H1 (cell line): ENCODE measurements at places on chromosomes 2 and 18. TPM values are rescaled to one million over a fixed set of nuclear protein-coding genes. Genes with fewer than 3 reads are reported as not detected.

NFATC1 gene
- total RNA-seq: 6.6 and 6.8 TPM in 2 replicates

FER1L5 gene
- 0.69 and 0.88 TPM in 2 replicates for total RNA-seq

MTA3 gene
- total RNA-seq: 184 and 197 TPM in 2 replicates

TWIST2 gene
- total RNA-seq: 2.1 and 2.6 TPM in 2 replicates

LIMS3 gene
- total RNA-seq: 2.0 and 2.7 TPM in 2 replicates

ALPI gene
- total RNA-seq: not detected in 2 replicates

PLCD4 gene
- 0.50 and 0.61 TPM in 2 replicates for total RNA-seq

POTEC gene
- 0.07 and 0.19 TPM in 2 replicates for total RNA-seq

DSG4 gene
- not detected in 2 replicates for total RNA-seq

TUBA3D gene
- 0.21 TPM in 1 of 2 replicates, not detected in the other for total RNA-seq

AFF3 gene
- 1.7 and 3.0 TPM in 2 replicates for total RNA-seq

- no peak for DNase-seq
These were observed 385.1 kb upstream of the POU3F3 start for GRCh38 chr2:104468846-104469245.

GRCh38 chr2:237729681-237730475 lies 68.7 kb upstream of the RBM44 start:
- no peak for DNase-seq

GRCh38 chr2:229378386-229378785 lies 107.3 kb upstream of the PID1 start:
- DNase-seq: no peak

DNA sequence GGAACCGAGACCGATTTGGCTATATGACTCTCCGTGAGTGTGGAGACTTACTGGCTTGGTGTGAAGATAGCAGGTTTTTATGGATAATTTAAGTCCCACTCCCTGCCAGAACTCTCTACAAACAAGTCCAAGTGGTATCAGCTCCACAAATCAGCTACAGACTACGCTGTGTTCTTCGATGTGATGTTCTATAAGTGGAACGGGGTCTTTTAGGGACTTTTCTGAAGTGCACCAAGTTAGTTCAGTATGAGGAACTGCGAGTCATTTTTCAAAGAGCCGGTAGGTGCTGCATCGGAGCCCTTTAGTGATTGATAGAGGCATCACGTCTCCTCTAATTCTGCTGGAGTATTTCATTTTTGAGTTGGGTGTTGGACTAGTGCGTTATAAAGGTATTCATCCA lies 107.1 kb downstream of the TSHZ1 start:
- DNase-seq: no peak

- DNase-seq: no peak
These were observed 189.3 kb downstream of the SH3RF3 start for GRCh38 chr2:109318150-109318948.

GRCh38 chr2:70069049-70069448 lies 18.2 kb upstream of the PCBP1 start:
- no peak for DNase-seq

DNA sequence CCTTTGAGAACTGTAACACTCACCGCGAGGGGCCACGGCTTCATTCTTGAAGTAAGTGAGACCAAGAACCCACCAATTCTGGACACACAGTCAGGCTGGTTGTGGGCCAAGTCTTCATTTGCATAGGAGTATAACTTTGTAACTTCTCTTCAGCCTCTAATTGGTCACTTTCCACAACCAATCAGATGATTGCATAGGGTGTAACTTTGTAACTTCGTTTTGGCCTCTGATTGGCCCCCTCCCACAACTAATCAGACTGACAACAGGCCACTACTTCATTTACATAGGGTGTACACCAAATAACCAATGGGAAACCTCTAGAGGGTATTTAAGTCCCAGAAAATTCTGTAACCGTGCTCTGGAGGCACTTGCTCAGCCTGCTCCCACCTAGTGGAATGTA lies 77.5 kb upstream of the TCF4 start:
- DNase-seq: no peak

- no peak for DNase-seq
These were observed 41.1 kb downstream of the STAT1 start for GRCh38 chr2:190972846-190973245.

GRCh38 chr2:9208875-9209274 lies 2.3 kb downstream of the ASAP2 start:
- no peak for DNase-seq

GRCh38 chr2:185130685-185131084 lies 532.4 kb downstream of the ZNF804A start:
- DNase-seq: no peak

GRCh38 chr2:178450524-178450773 lies 526 bp downstream of the PRKRA start:
- DNase-seq: no peak

- no peak for DNase-seq
These were observed 35.2 kb downstream of the STK39 start for GRCh38 chr2:168212167-168212566.

GRCh38 chr2:3422161-3422779 lies 42.8 kb downstream of the TRAPPC12 start:
- DNase-seq: no peak

DNA sequence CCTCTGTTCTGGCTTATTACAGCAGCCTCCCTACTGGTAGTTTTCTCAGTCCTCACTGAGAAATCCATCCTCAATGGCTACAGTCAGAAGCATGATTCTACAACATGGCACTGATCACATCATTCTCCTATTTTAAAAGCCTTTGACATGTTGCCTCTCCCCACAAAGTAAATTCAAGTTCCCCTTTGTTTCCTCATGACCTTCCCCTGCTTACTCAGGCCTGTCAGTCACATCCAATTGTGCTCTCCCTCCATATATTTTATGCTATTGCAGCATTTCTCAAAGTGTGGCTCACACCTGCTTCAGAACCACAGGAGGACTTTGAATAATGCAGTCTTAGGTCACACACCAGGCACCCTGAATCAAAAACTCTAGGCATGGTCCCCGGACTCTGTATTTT lies 124.6 kb downstream of the SPOPL start:
- no peak for DNase-seq

DNA sequence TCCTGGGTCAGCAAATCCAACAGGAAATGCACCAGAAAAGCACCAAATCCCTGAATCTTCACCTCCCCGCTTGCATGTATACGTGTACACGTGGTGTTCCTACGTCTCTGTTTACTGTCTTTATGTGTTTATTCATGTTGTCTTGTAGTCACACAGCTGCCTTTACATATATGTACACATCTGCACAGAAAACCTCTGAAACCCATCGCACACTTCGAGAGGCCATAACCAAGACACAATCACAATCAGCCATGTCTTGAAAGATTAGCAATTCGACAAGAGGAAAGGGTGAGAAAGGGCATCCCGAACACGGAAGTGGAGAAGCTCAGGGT lies 98.1 kb downstream of the PLB1 start:
- no peak for DNase-seq

DNA sequence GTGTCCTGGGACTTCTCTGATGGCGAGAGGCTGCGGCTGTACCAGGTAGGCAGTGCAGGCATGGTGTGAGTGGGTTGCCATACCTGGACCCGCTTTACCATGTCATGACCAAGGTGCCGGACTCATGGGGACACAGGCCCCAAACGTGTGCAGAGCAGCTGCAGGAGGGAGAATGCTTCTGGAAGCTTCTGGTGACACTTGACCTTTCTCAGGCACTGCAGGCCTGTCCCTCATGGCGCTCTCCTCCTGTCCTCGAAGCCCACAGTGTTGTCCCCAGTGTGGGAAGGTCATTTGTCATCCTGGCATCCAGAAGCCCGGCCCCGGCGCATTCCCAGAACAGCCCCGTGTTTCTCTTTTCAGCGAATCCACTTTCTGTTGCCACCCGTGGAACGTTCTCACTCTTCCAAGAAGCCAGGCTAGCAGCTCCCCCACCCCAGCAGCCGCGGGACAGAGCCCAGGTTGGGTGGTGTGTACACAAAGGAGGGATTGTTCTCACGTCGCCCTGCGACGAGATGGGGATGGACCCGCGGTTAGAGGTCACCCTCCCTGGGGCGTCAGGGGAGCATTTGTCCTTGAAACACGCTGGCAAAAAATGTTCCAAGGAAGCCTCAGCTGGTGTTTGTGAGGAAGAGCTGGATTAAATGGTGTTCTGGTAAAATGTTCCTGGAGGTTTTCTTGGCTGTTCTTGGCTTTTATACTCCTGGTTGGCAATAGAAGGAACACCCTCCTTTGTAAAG lies 43.7 kb downstream of the SH3BP4 start:
- DNase-seq: no peak

DNA sequence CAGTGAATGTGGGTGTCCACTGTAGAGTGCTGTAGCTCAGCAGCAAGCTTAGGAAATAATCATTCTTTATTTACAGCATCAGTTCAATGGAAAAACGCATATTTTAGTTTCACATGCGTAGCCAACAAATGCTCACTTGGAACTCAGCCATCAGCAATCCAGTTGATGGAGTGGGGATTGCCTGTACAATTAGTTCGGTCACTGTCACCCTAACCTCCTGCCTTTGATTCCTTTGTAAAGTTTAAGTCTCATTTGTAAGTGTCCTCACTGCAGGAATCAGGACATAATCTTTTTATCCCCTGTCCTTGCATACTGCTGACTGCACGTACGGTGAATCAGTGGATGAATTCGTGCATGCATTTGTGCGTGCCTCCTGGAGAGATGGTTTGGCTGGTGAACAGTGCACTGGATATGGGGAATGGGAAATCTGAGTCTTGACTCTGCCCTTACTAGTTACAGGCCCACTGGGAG lies 55.9 kb downstream of the RAB31 start:
- DNase-seq: no peak

GRCh38 chr2:13009027-13009642 lies 292.4 kb downstream of the TRIB2 start:
- no peak for DNase-seq

- DNase-seq: no peak
These were observed 206.9 kb downstream of the CCDC85A start for GRCh38 chr2:56390644-56391043.

GRCh38 chr2:201126308-201127151 lies 10.6 kb downstream of the CFLAR start:
- DNase-seq: no peak

- DNase-seq: no peak
These were observed 12.5 kb upstream of the POLR1B start for GRCh38 chr2:112529757-112530156.

DNA sequence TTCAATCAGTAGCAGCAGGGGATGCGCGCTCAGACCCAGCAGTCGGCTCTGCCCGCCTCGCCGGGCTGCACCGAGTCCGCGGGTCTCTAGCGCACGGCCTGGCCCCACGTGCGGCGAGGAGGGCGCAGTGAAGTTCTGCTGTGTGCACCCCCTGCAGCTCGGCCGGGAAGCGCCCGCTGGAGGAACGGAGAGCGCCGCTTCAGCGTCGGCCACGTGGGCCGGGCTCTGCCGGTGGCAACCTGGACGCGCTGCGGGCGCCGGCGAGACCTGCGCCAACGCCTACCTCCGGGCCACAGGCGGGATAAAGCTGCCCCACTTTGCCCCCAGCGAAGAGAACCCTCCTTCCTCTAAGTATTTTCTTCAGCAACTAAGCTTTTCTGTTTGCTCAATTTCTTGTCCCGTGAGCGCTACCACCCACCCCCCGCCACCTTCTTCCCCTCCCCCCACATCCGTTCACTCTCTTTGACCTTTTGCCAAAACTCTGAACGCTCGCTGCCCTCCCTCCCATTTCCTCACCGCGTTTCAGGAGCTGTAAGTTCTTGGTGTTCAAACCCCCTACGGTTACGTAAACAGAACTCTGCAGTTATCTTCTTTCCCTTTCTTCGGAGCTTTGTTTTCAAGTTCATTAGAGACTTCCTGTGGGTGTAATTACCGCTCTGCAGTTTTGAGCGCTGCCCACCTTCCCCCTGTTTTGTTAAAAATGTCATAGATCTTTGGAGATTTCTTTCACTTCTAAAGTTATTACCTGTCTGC lies 42.6 kb upstream of the EDAR start:
- peak; percentile 72 for DNase-seq

DNA sequence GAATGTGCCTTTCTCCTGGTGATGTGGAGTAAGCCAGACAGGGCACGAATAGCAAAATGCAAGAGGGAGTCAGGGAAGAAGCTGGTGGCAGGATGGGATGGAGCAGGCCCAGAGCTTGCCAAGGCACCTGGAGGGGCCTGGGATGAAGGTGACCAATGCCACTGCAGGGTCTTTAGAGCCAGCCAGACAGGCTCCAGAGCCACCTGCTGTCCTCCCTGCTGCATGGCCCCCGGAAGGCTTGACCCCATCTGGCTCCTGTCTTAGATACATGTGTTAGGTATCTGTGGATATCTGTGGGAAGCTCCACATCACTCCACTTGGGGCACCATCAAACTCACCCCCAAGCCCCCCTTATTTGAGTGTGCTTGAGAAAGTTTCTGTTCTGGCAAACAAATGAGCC lies 99.9 kb upstream of the ATL2 start:
- no peak for DNase-seq

GRCh38 chr18:65946777-65947176 lies 196.0 kb downstream of the CDH7 start:
- DNase-seq: no peak

GRCh38 chr2:85071096-85071495 lies 62.1 kb upstream of the TCF7L1 start:
- DNase-seq: no peak

GRCh38 chr2:119253114-119253702 lies 29.6 kb downstream of the STEAP3 start:
- no peak for DNase-seq

- no peak for DNase-seq
These were observed 159.0 kb downstream of the METTL4 start for GRCh38 chr18:2412281-2412680.

DNA sequence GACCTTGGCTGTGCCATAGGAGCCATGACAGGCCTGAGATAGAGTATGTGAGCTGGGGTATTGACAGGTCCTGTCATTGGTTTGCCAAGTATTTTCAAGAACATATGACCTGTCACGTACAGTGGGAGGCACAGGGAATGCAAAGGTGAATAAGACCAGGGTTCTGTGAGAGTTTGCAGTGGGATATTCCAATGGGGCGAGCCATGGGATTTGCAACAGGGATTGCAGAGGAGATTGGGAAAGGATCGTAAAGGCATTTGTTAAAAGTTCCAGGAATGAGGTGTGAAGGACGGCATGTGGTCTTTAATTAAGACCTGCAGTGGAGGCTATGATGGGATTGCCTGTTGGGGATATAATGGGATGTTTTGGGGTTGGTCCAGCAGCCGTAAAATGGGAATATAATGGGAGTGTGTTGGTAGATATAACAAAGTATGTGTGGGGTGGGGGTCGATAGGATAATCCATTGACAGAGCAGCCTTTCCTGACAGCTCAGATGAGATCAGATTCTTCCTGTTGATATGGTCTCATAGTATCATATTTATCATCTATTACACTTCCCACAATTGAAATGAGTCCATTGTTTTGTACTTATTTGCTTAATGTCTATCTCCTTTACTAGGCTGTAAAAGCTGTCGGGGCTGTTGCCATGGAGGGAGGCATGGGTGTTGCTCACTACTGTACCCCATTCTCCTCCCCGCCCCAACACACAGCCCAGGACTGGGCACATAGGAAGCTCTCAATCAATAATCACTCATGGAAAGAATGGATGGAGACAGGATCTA lies 38.1 kb downstream of the PKDCC start:
- DNase-seq: no peak

- no peak for DNase-seq
These were observed 79.2 kb upstream of the EML6 start for GRCh38 chr2:54644236-54644635.

GRCh38 chr2:165528691-165529090 lies 59.2 kb downstream of the CSRNP3 start:
- no peak for DNase-seq
